Activated CD8-positive, alpha-beta T cell treated with anti-CD3 and anti-CD28 coated beads for 36 hours (primary cell): ENCODE measurements at places on chromosomes 5 and 9. TPM values are rescaled to one million over a fixed set of nuclear protein-coding genes. Genes with fewer than 3 reads are reported as not detected.

The LCN10 gene
- 3.2 TPM for total RNA-seq

The MARCHF11 gene
- total RNA-seq = not detected

The NFIB gene
- total RNA-seq = not detected

The C5orf63 gene
- 9.5 TPM for total RNA-seq

The HDAC3 gene
- total RNA-seq = 98.3 TPM

The DPYSL3 gene
- total RNA-seq = 0.13 TPM

The DMGDH gene
- 1.3 TPM for total RNA-seq

The CCDC152 gene
- 10.1 TPM for total RNA-seq

The ZCCHC10 gene
- 27.0 TPM for total RNA-seq

The SLC6A19 gene
- not detected for total RNA-seq

The TMC1 gene
- 0.38 TPM for total RNA-seq

The TOR4A gene
- 2.9 TPM for total RNA-seq

The IL13 gene
- total RNA-seq = 4.8 TPM

The SLC36A2 gene
- total RNA-seq = not detected

The BRIX1 gene
- total RNA-seq = 78.8 TPM

The PTPRD gene
- not detected for total RNA-seq

The LRRC8A gene
- 16.2 TPM for total RNA-seq

The ATP10B gene
- total RNA-seq = not detected

The LECT2 gene
- total RNA-seq = not detected

The BHMT2 gene
- not detected for total RNA-seq

The C1QTNF2 gene
- total RNA-seq = not detected

The SV2C gene
- 0.07 TPM for total RNA-seq

The LVRN gene
- 0.29 TPM for total RNA-seq

The FREM1 gene
- total RNA-seq = not detected

The NIPAL4 gene
- 0.29 TPM for total RNA-seq

The KCNV2 gene
- not detected for total RNA-seq

The IL9 gene
- not detected for total RNA-seq

The AGXT2 gene
- total RNA-seq = not detected

The CDKN2B gene
- total RNA-seq = not detected

The CACNA1B gene
- not detected for total RNA-seq

The OTP gene
- total RNA-seq = not detected

The GRXCR2 gene
- total RNA-seq = not detected

The CER1 gene
- total RNA-seq = not detected

The GARNL3 gene
- total RNA-seq = 4.2 TPM

The GFI1B gene
- total RNA-seq = not detected

The MAMDC2 gene
- not detected for total RNA-seq

The SPATA9 gene
- not detected for total RNA-seq

The RXRA gene
- 23.2 TPM for total RNA-seq

The PGM5 gene
- not detected for total RNA-seq

The FAM221B gene
- total RNA-seq = not detected

The OMD gene
- total RNA-seq = not detected

The FUT7 gene
- not detected for total RNA-seq

The OCLN gene
- 1.0 TPM for total RNA-seq

The SLC25A2 gene
- total RNA-seq = not detected

The DNLZ gene
- total RNA-seq = 16.1 TPM

The PHF24 gene
- total RNA-seq = 0.11 TPM

The GAPVD1 gene
- 49.7 TPM for total RNA-seq
